ENCODE measurements at places on chromosomes 4 and X. TPM values are rescaled to one million over a fixed set of nuclear protein-coding genes. Genes with fewer than 3 reads are reported as not detected.

GRCh38 chrX:32871636-32872035, 339.7 kb downstream of the DMD start:
- no peaks in the 10 kb centered on the region for H3K4me1 ChIP-seq
- no peak for DNase-seq
- no peak overlapping the region for H3K27ac ChIP-seq
- no peaks in the 10 kb centered on the region for H3K36me3 ChIP-seq

- H3K27me3 ChIP-seq, result peaks cover 12% of the 10 kb centered on the region
- no peaks in the 10 kb centered on the region for H3K4me1 ChIP-seq
Observed at GRCh38 chrX:110786486-110786885, 9.1 kb downstream of the CHRDL1 start.

DNA sequence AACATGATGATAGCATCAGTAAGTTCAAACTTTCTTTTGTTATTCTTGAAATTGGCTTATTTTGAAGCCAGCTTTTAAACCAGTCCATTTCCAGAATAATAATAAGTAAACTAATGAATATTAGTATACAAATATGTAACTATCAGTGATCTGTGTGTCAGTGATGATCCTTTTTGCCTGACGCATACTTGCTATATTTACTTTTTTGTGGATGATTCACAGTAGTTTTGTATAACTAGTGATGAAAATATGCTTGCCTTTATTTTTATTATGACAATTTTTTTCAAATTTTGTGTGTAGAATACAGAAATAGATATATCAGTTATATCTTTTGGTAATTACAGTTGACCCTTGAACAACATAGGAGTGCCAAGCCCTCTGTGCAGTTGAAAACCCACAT, 49.5 kb downstream of the USP53 start:
- H3K4me3 ChIP-seq, result no peak overlapping the region
- no peaks in the 10 kb centered on the region for H3K27me3 ChIP-seq
- no peak overlapping the region for H3K27ac ChIP-seq
- no peak for DNase-seq

GRCh38 chr4:16270454-16271328, 44.4 kb upstream of the TAPT1 start:
- H3K4me1 ChIP-seq, result no peaks in the 10 kb centered on the region
- H3K36me3 ChIP-seq, result no peaks in the 10 kb centered on the region
- H3K27ac ChIP-seq, result no peak overlapping the region
- H3K4me3 ChIP-seq, result no peak overlapping the region
- no peaks in the 10 kb centered on the region for H3K27me3 ChIP-seq

DNA sequence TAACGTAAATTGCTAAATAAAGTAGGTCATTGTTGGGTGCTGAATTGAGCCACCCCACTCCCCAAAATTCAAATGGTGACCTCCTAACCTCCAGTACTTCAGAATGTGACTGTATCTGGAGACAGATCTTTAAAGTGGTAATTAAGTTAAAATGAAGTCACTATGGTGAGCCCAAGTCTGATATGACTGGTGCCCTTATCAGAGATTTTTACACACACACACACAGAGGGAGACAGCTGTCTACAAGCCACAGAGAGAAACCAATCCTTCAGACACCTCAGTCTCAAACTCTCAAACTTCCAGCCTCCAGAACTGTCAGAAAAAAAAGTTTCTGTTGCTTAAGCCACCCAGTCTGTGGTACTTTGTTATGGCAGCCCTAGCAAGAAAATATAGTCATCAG, 879.2 kb upstream of the INTU start:
- H3K4me3 ChIP-seq, result no peak overlapping the region
- DNase-seq, result no peak
- H3K36me3 ChIP-seq, result no peaks in the 10 kb centered on the region

GRCh38 chr4:85828027-85828890, 353.3 kb downstream of the ARHGAP24 start:
- peaks cover 22% of the 10 kb centered on the region for H3K4me1 ChIP-seq
- H3K36me3 ChIP-seq, result no peaks in the 10 kb centered on the region
- DNase-seq, result no peak
- H3K27me3 ChIP-seq, result no peaks in the 10 kb centered on the region

- H3K4me3 ChIP-seq, result no peak overlapping the region
- H3K36me3 ChIP-seq, result no peaks in the 10 kb centered on the region
- H3K27me3 ChIP-seq, result no peaks in the 10 kb centered on the region
- no peak for DNase-seq
- no peaks in the 10 kb centered on the region for H3K4me1 ChIP-seq
Observed at GRCh38 chr4:14650127-14650526, 352.2 kb upstream of the CPEB2 start.

GRCh38 chr4:145098675-145099037, 545 bp downstream of the ABCE1 start:
- peaks cover 12% of the 10 kb centered on the region for H3K4me1 ChIP-seq
- H3K36me3 ChIP-seq, result no peaks in the 10 kb centered on the region
- H3K4me3 ChIP-seq, result peak overlapping the region; percentile 75
- H3K27me3 ChIP-seq, result no peaks in the 10 kb centered on the region

GRCh38 chr4:150821641-150822040, 193.4 kb downstream of the LRBA start:
- no peaks in the 10 kb centered on the region for H3K27me3 ChIP-seq
- H3K36me3 ChIP-seq, result no peaks in the 10 kb centered on the region

DNA sequence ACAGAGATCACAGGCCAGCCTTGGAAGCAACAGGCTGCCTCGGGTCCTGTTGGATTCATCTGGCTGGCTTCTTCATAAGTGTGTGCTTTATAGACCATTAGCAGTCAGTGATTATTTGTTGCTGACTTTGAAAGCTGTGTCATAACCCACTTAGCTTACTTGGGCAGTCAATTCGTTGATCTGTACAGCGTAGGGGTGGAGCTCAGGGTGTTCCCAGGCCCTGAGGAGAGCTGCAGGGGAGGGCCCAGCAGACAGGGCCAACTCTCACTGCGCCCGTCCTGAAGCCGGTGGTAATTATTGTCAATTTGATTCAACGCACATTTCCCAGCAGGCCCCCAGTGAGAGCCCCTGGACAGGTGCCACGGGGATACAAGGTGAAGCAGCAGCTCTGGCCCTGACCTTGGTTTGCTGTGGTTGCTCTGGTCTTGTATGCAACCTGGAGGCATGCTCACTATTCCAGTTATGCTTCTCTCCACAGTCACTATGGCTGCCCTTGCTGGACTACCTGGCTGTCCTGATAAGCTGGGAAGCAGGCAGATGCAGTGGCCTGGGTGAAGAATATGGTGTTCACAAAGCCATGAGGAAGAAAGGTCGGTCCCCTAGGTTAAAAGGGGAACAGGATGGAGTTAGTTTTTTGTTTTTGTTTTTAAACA, 40.1 kb upstream of the HMGB3 start:
- no peaks in the 10 kb centered on the region for H3K4me1 ChIP-seq
- H3K36me3 ChIP-seq, result no peaks in the 10 kb centered on the region
- no peak overlapping the region for H3K27ac ChIP-seq

GRCh38 chr4:69727926-69728325, 32.5 kb downstream of the SULT1B1 start:
- H3K27ac ChIP-seq, result no peak overlapping the region
- no peaks in the 10 kb centered on the region for H3K27me3 ChIP-seq
- DNase-seq, result no peak
- no peak overlapping the region for H3K4me3 ChIP-seq
- no peaks in the 10 kb centered on the region for H3K36me3 ChIP-seq

DNA sequence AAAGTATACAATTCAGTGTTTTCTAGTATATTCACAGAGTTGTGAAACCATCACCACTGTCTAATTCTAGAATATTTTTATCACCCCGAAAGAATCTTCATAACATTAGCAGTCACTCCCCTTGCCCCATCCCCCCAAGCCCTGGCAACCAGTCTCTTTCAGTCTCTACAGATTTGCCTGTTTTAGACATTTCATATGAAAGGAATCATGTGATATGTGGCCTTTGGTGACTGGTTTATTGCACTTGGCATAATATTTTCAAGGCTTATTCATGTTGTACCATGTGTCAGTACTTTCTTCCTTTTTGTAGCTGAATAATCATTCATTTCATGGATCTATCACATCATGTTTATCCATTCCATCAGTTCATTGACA, 371.7 kb downstream of the AFF2 start:
- no peaks in the 10 kb centered on the region for H3K36me3 ChIP-seq
- H3K27me3 ChIP-seq, result no peaks in the 10 kb centered on the region
- DNase-seq, result no peak
- H3K4me1 ChIP-seq, result no peaks in the 10 kb centered on the region
- no peak overlapping the region for H3K27ac ChIP-seq
- H3K4me3 ChIP-seq, result no peak overlapping the region

DNA sequence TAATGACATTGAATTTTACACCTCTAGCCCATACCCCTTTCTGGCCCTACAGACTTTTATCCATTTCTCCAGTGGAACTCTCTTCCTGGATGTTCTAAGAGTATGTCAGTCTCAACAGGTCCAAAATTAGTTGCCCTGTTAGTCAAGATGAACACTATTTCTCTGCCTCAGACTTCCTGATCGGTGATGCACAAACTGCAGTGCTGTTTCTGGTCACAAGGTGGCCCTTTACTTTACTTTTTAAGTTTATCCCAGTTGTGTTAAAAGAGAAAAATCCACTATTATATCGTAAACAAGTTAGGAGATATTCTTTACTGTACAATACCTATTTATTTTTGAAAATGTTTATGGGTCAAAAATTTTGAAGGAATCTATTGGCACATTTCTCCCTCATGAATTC, 13.1 kb downstream of the TCEAL7 start:
- no peaks in the 10 kb centered on the region for H3K27me3 ChIP-seq
- no peaks in the 10 kb centered on the region for H3K4me1 ChIP-seq
- no peak for DNase-seq
- H3K36me3 ChIP-seq, result no peaks in the 10 kb centered on the region
- no peak overlapping the region for H3K4me3 ChIP-seq

DNA sequence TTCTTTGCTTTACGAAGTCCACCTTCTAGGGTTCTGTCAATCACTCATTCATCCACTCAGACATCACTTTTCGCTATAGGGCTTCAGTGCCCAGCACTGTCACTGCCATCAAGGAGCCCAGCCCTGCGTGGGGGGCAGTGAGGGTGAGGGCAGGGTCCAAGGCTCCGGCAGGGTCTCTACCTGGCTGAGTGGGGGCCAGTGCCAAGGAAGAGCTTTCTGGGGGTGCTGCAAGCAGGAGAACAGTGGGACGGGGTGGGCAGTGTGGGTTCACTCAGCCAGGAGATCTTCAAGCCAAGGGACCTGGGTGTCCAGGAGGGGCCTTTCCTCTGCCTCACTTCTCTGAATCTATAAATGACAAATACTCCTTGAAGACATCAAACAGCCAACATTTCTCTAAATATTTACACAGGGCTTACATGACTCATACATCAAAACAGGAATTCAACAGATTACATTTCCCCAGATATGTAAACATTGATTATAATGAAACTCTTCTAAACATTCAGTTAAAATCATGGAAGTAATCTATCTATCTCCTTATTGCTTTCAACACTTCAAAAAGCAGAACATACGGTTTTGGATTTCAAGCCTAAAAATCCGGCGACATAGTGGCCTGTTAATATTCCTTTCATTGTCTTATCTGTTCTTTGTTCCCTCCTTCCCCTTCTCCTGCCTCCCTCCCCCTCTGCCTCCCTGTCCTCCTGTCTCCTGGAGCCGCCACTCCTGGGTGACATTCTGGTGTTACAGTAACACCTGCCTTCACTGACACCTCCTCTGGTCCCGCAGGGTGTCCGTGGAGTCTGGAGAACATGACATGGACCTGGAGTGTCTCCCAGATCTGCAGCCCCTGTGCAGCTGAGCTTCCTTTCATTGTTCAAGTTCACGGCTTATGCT, 94.4 kb upstream of the ADRA2C start:
- H3K27ac ChIP-seq, result no peak overlapping the region
- H3K27me3 ChIP-seq, result no peaks in the 10 kb centered on the region
- no peak overlapping the region for H3K4me3 ChIP-seq
- no peaks in the 10 kb centered on the region for H3K36me3 ChIP-seq
- no peaks in the 10 kb centered on the region for H3K4me1 ChIP-seq
- DNase-seq, result no peak

GRCh38 chr4:94635177-94635576, 122.6 kb upstream of the BMPR1B start:
- H3K4me3 ChIP-seq, result no peak overlapping the region
- H3K27me3 ChIP-seq, result no peaks in the 10 kb centered on the region
- H3K27ac ChIP-seq, result no peak overlapping the region
- H3K36me3 ChIP-seq, result no peaks in the 10 kb centered on the region
- H3K4me1 ChIP-seq, result peaks cover 7% of the 10 kb centered on the region
- DNase-seq, result no peak

DNA sequence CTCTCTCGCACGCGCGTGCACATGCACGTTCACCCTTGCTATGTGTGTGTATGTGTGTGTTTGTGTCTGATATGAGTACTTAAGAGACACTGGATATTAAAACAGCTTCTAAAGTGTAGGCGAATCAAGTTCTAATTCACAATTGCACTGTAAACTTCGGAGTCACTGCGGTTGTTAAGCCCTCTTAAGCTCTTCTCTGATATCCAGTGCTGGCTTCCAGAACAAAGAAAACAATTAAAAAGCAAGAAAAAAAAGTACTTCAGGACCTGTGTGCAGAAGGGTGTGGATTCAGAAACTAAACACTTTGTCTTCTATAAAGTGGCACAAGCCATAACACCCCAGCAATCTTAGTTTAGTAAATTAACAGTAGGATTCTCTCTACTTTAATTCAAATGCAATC, 300.2 kb downstream of the PCDH7 start:
- no peak overlapping the region for H3K27ac ChIP-seq
- no peaks in the 10 kb centered on the region for H3K36me3 ChIP-seq
- H3K27me3 ChIP-seq, result no peaks in the 10 kb centered on the region
- DNase-seq, result no peak
- no peak overlapping the region for H3K4me3 ChIP-seq

- no peak overlapping the region for H3K27ac ChIP-seq
- H3K27me3 ChIP-seq, result no peaks in the 10 kb centered on the region
- H3K4me1 ChIP-seq, result no peaks in the 10 kb centered on the region
- H3K4me3 ChIP-seq, result no peak overlapping the region
- no peaks in the 10 kb centered on the region for H3K36me3 ChIP-seq
- no peak for DNase-seq
Observed at GRCh38 chr4:26257850-26258249, 63.0 kb upstream of the RBPJ start.

DNA sequence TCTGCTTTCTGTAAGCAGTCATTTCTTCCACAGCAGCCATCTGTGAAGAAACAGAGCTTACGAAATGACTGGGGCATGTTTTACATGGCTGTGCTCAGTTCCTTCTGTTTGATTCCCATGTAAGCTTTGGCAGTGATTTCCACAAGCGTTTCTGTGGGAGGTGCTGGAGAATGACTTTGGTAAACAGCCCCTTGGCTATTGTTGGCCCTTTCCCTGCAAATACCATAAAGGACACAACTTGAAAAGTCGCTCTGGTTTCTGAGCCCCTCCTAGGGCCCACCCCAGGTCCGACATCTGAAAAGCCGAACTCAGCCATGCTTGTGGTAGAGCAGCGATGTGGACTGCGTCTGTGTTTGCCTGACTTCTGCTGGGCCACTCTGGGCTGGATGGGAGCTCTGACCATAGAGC, 3.7 kb downstream of the LIMCH1 start:
- no peaks in the 10 kb centered on the region for H3K4me1 ChIP-seq
- H3K27ac ChIP-seq, result no peak overlapping the region
- H3K4me3 ChIP-seq, result no peak overlapping the region

The ASB12 gene
- total RNA-seq, result 0.12 TPM

The CYTL1 gene
- total RNA-seq, result 0.69 TPM

The IL2RG gene
- total RNA-seq, result 2.2 TPM

The ARSJ gene
- total RNA-seq, result 3.9 TPM

The LONRF3 gene
- total RNA-seq, result 4.4 TPM

The DCLK2 gene
- total RNA-seq, result 3.7 TPM

The NKAP gene
- total RNA-seq, result 3.0 TPM
